Spleen (tissue), 13 donors: ENCODE measurements at places on chromosomes 11 and 22.

- DNase-seq, result no peak
These were observed 2.3 kb upstream of the TIRAP start for GRCh38 chr11:126280595-126280994.

DNA sequence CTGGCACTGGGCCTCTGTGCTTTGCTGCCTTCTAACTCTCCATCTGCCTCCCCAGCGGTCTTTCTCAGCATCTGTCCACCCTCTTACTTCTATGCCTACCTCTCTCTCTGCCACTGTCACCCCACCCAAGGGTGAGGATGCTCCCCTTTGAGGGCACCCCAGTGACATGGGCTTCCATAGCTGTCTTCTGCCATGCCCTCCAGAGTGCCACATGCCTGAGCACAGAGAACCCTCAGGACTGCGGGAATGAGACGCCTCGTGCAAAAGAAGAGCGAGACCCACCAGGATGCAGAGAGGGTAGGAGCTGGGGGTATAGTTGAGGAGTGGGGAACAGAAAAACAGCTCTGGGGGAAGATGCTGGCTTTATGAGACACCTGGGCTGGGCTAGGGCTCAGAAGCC, 64.3 kb downstream of the BTG4 start:
- DNase-seq, result no peak

DNA sequence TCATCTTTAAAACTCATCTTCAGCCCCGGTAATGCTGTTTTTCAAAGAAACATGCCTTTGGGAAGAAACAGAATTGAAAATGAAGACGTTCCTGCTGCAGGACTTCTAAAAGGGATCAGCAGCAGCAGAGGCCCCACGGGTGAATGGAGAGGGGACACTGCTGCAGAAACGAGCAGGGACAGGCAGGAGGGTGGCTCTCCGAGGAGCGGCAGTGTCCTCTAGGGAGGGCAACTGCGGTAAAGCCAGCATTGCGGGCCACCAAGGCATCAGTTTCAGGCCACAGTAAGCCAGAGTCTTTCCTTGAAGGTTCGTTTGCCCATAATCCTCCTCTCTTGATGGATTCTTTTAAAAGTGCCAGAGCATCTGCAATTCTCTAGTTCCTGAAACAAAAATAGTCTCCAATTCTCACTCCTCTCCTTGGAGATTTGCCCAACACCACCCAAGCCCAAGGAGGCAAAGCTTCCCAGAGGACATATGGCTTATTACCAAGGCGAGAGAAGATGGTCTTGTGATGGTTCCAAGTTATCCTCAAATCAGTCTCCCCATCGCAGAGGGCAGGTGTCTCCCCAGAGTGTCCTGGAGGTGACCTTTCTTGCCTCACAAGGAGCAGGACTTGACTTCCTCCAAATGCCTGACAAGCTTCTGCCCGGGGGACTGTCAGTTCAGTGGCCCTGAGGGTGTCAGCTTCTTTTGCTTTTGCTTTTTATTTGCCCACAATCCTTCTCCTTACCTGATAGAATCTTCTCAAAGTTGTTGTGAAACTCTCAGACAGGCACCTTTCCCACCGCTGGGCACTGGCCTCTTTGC, 341.1 kb upstream of the B3GAT1 start:
- no peak for DNase-seq

- DNase-seq, result no peak
These were observed 29.6 kb downstream of the IRAG1 start for GRCh38 chr11:10663990-10664389.

DNA sequence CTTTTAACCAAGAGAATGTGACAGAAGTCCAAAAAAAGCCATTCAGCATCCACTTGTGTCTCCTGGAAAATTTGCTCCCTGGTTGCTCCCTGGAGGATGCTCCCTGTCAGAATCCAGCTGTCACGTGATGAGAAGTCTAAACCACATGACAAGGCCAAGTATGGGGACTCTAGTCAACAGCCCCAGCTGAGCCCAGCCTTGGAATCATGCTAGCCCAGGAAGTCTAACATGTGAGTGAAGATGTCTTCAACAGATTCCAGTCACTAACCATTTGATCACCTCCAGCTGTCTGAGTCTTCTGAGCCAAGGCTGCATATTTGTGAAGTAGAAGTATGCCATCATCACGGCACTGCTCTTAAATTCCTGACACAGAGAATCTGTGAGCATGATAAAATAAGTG, 4.2 kb downstream of the OR56B4 start:
- DNase-seq, result no peak

GRCh38 chr11:28673691-28674432, 565.7 kb downstream of the METTL15 start:
- DNase-seq, result no peak

DNA sequence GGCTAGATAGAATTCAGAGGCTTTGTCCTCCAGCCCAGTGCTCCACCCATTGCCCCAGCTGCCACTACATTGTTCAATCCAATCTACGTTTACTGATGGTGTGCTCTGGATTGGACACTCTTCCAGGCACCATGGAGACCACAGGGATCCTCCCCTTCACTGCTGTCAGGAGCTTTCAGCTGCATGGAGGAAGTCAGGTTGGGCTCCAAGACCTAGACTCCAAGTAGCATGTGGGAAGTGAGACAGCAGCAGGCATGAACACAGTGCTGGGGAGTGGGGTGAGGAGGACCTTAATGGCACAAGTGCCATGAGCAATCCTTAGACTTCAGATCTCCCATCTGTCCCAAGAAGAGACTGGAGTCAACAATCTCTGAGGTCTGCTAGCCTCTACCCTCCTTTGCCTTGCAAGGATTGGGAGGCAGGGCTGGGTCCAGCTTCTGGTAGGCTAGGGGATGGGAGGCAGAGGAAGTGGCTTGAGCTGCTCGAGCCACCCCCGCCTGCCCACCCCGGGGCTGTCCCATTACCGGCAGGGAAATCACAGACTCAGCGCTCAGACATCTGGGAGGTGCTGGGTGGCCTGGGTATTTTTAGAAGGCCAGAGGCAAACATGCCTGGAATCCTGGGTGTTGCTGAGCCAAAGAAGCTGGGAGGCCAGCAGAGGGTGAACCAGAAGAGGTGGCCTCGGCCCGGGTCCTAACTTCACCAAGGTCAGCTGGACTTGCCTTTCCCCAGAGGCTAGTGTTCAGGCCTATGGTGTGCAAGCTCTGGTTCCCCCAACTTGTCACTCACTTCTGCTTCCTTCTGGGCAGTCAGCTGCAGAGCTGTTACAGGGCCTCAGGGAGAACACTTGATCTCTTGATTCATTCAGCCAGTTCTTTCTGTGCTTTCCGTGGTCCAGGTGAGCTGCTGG, 15.2 kb upstream of the FCHSD2 start:
- peak; percentile 80 for DNase-seq

DNA sequence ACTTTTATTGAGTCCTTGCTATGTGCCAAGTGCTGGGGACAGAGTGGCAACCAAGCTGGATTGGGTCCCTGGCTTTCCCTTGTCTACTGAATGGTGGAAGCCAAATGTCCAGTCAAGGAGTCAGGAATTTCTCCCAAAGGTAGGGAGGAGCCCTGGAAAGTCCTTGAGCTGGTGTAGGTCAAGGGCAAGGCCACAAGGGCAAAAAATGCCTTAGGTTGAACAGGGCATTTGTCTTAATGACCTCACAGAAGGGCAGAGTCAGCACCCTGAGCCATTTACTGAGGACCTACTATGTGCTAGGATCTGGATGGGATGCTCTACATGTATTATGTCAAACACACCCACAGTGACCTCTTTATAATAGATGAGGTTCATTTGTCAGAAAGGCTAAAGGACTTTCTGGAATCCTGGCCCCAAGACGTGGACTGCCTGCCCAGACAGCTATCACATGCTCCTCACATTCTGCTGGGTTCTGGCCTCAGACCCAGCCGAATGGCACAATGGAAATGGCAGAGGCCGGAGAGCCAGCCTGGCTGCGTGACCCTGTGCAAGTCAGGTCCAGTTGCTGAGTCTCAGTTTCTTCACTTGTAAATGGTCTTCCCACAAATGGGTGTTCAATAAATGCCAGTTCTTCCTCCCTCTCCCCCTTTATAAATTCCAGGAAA, 17.7 kb downstream of the MOGAT2 start:
- no peak for DNase-seq

DNA sequence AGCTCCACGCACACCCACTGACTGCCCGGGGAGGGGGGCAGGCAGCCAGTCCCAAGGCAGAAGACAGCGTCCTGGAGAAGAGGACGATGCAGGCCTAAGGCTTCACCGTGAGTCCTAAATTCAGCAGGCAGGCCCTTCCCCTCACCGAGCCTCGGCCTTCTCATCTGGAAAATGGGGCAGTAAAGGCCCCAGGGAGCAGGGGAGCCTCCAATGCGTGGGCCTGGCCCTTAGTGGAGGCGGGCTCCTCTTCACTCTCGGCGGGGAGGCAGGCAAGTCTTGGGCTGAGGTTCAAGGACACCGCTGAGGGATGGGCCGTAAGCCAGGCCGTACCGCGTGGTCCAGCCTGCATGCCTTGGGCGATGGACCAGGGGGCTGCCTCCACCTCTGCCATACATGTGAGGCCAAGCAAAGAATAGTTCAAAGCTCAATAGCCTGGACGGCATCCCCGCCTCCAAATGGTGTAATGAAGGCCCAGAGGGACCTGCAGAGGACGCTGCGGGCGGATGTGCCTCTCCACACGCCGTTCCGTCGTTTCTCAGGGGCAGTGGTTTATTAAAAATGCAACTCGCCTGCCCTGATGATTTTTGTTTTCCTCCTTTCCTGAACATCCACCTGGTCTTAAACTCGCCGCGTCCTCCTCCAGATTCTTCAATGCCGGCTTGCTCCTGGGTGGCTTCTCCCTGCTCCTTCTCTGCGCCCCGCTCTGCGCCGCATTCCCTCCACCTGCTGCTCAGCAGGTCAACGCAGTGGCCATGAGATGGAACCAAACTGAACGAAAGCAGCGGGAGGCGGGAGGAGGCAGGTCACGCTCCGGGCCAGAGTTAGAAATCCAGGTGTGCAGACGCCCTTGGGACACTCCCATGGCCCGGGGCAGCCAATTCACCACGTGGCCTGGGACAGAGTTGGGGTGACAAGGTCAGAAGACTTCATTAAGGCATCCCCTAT, 627.8 kb downstream of the TBC1D22A start:
- DNase-seq, result peak; percentile 56

DNA sequence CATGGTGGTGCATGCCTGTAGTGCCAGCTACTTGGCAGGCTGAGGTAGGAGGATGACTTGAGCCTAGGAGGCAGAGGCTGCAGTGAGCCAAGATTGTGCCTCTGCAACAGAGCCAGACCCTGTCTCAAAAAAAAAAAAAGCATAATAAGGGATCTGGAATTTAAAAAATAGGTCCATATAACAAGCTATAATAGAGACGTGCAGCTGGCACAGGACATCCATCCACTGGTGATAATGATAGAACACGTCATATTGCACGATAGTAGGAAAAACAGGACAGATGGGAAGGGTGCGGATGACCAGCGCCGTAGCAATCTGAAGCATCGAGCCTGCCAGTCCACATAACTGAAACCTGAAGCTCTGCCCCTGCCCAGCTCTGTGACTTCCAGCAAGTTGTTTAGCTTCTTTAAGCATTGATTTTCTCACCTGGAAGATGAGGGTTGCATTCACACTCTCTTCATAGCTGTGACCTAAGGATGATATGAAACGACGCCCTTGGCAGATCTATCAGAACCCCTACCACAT, 60.3 kb upstream of the PRODH start:
- no peak for DNase-seq

DNA sequence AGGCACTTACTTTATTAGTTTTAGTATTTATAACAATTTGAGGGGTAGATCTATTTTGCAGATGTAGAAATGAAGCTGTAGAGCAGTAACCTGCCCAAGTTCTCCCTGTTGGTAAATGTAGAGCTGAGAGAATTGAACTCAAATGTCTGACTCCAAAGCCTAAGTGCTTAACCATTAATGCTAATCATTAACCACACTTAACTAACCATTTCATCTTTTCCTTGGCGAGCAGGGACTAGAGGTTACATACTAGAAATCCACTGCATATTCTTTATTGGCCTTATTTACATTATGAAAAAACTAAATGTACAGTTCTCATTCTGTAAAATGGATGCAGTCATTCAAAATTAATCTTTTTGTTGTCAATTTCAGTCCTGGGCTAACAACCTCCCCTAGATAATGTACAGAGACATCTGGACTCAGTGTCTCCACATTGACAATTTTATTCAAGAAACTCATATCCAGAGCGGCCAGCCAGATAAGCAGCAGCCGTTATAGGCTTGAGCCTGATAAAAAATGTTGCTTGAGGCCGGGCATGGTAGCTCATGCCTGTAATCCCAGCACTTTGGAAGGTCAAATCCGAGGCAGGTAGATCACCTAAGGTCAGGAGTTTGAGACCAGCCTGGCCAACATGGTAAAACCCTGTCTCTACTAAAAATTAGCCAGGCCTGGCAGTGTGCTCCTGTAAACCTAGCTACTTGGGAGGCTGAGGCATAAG, 76.7 kb upstream of the PICALM start:
- no peak for DNase-seq

DNA sequence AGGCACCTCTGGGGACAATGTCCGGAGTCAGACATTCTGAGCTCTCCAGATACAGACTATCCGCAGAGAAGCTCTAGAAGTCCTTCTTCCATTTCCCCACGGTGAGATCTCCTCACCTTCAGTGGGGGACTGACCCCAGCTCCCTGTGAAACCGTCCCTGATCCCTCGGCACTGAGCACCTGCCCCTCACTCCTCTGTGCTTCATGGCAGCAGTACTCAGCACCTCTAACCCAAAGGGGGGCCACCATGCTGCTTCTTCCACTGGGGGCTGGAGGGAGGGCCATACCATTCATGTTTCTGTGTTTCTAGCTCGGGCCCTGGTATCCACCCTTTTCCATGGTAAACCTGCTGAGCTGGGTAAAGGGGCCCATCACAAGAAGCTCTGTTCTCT, 321.7 kb downstream of the BRD1 start:
- DNase-seq, result no peak
